NCI-H2107 (cell line): ENCODE measurements at places on chromosomes 13 and 19.

GRCh38 chr19:46602392-46603194, 1.5 kb downstream of the CALM3 start:
- DNase-seq: no peak

- DNase-seq: no peak
Measured at GRCh38 chr13:110249326-110249725, 57.6 kb downstream of the COL4A1 start.

- peak; percentile 79 for DNase-seq
Measured at GRCh38 chr19:48372904-48373303, 8.7 kb downstream of the SYNGR4 start.

- DNase-seq: no peak
Measured at GRCh38 chr13:74819549-74819948, 662.4 kb downstream of the TBC1D4 start.

DNA sequence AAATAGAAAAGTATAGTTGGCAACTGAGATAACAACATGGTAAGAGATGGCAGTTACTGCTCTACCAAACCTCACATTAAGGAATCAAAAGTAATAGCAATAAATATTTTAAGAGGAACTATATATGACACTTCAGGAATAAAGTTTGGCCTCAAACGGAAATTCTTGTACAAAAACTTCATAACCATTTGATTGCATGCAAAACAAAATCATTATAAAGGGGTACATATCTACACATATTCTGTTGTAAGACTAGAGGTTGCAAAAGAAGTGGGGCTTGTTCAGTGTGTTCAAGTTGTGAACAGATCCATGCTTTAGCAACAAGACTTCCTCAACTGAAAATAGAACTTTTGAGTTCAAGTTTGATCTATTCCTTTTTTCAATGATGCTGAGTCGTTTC, 133.5 kb upstream of the MIR17HG start:
- DNase-seq: no peak

- DNase-seq: no peak
Measured at GRCh38 chr13:89457977-89458376, 1786.8 kb downstream of the SLITRK5 start.
